ENCODE measurements at places on chromosomes 12 and 14.

- no peak for DNase-seq
Measured at GRCh38 chr14:102421411-102422057, 58.8 kb downstream of the TECPR2 start.

GRCh38 chr12:12954878-12955625 is 3.1 kb upstream of the GPRC5D start:
- no peak for DNase-seq

GRCh38 chr14:22003461-22003860 is 329.8 kb upstream of the OR4E1 start:
- DNase-seq, result no peak

- peak; percentile 63 for DNase-seq
Measured at GRCh38 chr14:70714055-70714550, 72.4 kb downstream of the TTC9 start.

DNA sequence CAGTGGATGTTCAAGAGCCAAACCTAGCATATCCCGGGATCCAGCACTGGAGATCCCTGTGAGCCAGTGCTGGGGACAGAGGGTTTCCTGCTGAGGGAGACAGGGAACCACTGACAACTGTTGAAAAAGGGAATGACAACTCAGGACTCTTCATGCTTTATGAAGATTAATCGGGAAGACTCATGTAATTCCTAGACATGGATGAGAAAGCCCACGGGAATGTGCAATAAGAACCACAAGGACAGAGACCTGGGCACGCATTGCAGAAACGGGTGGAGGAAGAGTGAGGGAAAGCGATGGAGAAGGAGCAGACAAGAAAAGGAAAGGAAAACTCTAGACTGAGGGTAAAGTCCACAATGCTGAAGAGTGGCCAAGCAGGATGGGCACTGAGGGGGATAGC is 296.0 kb downstream of the PCNX1 start:
- no peak for DNase-seq

GRCh38 chr14:70894868-70895267 is 12.4 kb upstream of the PCNX1 start:
- peak; percentile 23 for DNase-seq

GRCh38 chr12:109268896-109269295 is 40.2 kb downstream of the FOXN4 start:
- no peak for DNase-seq

DNA sequence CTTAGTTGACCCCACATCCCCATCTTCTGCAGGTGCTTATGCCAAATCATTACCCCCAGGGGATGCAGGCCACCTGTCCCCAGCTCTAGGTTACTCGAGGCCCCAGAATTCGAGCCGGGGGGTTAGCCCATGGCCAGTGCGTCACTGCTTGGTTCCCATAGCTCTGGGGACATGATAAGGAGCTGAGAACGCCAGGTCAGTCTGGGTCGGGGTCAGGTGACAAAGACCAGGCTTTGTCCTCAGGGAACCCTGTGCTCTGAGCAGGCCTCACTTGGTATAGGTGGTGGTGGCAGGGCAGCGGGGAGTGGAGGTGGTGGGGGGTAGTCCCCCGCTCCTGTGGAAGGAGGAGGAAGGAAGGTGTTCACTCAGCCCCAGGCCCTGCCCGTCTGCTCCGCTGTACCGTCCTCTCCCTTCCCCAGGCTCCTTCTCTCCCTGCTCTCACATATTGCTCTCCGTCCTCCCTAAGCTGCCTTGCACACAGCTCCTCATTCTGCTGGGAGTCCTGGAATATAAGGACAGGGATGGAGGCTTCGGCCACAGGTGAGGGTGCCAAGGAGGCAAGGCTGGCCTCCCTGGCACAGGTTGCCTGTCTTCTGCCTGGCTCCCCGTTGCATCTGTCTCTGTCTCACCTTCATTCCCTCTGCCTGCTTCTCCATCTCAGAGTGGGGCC is 2.0 kb upstream of the MYH6 start:
- DNase-seq, result no peak

DNA sequence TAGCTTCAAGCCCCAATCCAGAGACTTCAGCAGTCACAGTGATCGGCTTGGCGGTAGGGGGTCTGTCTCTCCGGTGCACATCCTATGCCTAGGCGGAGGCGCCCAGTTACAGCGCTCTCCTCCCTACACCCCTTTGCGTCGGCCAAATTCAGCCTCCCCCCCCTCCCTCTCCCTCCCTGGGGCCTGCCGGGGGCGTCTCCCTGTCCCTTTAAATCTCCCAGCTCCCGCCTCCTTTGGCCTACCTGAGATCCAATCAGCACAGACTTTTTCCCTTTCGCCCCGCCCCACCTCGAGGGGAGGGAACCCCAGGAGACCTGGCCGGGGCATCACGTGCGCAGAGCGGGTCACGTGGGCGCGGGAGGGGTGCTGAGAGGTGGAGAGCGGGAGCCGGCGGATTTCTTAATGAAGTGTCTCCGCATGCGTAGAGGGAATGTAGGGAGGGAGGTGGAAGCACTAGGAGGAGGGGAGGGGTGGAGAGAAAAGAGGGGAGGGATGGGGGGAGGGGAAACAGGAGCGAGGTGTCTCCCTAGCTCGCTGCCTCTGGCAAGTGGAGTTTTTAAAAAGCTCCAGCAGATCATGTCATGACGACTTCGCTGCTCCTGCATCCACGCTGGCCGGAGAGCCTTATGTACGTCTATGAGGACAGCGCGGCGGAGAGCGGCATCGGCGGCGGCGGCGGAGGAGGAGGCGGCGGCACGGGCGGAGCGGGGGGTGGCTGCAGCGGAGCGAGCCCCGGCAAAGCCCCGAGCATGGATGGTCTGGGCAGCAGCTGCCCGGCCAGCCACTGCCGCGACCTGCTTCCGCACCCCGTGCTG is at the start of gene HOXC13:
HOXC13 (plus strand) TSS at position 506 of the 815 bp plus-strand sequence; CDS start at position 582, 76 bp downstream.
- no peak for DNase-seq

DNA sequence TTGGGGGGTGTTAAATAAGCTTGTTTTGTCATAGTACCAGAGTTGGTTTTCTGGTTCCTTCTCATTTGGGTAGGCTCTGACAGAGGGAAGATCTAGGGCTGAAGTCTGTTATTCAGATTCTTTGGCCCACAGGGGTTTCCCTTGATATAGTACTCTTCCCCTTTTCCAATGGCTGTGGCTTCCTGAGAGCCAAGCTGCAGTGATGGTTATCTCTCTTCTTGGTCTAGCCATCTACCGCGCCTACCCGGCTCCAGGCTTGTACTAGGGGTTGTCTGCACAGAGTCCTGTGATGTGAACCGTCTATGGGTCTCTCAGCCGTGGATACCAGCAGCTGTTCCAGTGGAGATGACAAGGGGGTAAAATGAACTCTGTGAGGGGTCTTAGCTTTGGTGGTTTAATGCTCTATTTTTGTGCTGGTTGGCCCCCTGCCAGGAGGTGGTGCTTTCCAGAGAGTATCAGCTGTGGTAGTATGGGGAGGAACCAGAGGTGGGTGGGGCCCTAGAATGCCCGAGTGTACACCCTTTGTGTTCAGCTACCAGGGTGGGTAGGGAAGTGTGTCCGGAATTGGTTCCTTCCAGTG is 209.7 kb downstream of the GPHN start:
- no peak for DNase-seq

DNA sequence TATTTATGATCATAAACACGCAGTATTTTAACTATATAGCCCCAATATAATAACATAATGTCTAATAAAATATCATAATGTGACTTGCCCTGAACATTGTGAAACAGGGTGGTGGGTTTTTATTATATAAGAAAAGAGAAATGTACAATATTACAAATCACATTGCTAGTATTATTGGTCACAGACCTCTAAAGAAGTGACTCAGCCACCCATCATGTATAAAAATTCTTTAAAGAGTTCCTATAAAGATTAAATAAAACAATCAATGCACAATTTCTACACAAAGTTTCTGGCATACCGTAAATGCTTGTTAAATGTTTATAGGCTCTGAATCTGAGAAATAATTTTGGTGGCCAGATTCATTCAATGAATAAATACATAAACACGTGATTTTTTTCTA is 28.9 kb downstream of the ABCC9 start:
- no peak for DNase-seq

DNA sequence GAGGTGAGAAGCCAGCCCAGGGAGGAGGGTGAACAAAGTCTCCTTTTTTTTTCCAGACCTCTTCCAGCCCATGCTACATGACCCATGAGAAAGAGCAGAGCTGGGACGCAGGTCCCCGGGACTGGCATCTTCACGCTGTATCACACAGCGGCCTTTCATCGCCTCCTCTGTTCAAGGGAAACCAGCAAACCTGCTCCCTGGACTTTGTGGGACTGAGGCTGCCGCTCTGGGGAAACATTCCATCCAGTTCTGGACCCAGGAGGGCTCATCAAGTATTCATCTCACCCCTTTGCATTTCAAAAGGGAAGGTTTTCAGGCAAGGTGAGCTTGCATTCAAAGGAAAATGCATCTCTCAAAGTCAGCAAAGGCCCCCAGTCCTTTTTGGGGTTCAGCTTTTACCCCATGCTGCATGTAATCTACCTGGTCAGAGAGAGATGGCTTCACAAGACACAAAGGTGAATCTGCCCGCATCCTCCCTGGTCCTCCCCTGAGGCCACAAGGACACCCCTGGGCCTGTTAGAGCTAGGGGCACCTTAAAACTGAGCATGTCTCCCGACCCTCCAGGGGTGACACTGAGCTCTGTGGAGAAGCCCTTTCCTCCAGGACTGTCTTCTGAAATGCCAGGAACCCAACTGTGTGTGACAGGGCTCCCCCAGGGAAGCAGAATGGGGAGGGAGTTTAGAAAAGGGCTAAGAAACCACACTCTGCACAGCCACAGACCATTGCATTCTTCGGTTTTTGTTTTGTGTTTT is 21.2 kb upstream of the MEG3 start:
- no peak for DNase-seq

GRCh38 chr12:30970559-30971197 is 44.1 kb downstream of the TSPAN11 start:
- DNase-seq, result peak; percentile 24

GRCh38 chr12:131357185-131357747 is 353.6 kb upstream of the SFSWAP start:
- no peak for DNase-seq

DNA sequence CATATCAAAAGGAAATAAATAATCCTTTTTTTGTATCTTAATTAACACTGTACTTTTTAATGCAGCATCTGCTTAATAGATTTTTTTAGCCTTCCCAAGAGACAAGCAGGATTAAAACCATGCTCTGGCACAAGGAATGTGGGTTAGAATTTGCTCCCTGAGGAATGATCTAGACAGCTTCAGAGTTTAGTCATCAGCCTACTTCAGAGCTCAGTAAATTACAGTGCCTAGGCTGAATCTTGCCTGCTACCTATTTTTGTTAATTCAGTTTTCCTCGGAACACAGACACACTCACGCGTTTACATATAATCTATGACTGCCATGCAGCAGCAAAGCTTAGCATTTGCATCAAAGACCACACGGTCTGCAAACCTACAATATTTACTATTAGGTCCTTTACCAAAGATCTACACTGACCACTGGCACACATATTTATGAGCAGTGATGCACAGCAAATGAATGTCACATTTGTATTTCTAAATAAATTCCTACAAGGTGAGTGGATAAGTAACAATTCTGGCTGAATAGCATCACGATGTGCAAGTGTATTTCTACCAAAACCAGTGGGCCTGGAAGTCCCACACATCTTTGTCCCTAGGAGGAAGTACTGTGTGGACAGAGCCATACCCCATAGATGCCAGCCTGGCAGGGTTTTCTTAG is 309.8 kb upstream of the TMEM132C start:
- DNase-seq, result no peak

DNA sequence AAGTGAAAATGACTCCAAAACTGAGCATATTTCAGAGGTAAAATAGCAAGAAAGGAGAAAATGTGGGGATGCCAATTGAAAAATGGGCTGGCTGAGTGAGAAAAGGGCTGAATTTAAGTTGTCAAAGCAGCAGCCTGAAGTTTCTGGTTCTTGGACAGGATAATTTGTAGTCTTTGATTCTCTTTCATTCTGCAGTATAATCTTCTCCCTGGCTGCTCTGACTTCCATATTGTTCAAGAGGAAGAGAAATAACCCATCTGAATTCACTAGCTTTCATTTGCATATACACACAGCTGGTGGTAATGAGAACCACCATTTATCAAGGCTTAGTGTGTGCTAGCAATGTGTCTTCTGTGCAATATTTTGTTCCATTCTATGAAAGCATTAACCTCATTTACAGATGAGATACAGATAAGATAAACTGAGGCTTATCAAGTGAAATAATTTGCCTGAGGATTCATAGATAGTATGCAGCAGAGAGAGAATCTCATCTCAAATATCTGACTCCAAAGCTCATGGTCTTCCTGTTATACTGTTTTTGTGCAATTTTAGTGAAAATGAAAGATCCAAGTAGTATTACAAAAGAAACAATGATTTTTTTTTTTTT is 184.2 kb downstream of the TMTC2 start:
- no peak for DNase-seq

DNA sequence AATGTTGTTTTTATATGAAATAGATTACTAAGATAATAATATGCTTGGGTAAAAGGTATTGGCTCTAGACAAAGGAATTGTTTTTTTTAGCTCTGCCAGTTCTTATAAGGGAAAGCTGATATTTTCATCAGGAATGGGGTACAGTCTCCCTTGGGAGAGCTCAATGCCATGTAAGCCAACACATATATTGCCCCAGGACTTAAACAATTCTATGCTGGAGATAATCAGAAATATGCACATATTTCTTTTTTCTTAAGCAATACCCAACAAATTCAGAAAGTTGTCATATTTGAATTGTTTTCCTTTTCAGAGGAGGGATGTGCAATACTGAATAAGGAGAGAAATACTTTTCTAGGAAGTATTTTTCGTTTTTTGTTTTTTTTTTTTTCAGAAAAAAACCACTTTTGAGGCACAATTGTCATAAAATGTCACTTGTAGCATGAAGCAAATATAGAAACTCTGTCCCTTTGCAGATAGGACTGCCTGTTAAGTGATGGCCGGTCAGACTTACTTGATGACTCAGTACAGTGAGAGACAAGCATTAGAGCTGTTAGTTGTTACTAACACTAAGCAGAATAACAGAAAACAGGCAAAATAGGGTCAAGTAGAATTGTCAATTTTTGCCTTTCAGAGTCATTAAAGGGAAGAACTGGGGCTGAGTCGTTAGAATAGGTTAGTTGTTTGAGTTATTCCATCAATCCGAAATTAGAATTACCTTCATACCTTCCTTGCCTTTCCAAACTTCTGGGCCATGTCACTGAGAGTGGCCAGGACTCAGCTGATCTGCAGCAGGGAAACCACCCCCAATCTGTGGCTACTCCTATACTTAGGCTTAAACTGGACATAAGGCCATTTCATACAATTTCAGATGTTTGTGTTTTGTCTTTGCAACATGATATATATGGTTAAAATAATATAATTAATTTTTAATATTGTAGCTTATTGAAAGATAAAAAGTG is 168.1 kb downstream of the SLC38A4 start:
- peak; percentile 62 for DNase-seq

DNA sequence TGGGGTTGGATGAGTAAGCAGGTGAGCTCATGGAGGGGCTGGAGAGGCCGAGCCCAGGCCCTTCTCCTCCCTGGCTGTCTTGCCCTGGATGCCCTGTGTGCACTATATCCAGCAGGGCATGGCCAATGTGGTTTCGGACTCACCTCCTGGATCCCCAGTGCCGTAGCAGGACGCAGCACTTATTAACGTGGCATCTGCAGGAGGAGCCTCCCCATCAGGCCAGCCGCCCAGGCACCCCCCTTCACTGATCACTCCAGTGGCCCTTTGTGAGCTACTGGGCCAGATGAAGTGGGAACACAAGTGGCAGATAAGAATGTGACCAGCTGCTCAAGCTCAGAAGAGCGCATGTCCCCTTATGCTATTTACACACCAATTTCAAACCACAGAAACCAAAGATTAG is 43.1 kb upstream of the DICER1 start:
- no peak for DNase-seq

Data from dermis microvascular lymphatic vessel endothelial cell (primary cell).